ENCODE measurements at places on chromosomes 16 and 17. TPM values are rescaled to one million over a fixed set of nuclear protein-coding genes. Genes with fewer than 3 reads are reported as not detected.

Gene CFAP97D1
- not detected for total RNA-seq

Gene ZMYND15
- 2.5 TPM for total RNA-seq

Gene LPO
- total RNA-seq, result not detected

Gene HAP1
- total RNA-seq, result 0.35 TPM

All from thoracic aorta (tissue), 2 donors.